ENCODE measurements at places on chromosomes 13 and 19. TPM values are rescaled to one million over a fixed set of nuclear protein-coding genes. Genes with fewer than 3 reads are reported as not detected.

DNA sequence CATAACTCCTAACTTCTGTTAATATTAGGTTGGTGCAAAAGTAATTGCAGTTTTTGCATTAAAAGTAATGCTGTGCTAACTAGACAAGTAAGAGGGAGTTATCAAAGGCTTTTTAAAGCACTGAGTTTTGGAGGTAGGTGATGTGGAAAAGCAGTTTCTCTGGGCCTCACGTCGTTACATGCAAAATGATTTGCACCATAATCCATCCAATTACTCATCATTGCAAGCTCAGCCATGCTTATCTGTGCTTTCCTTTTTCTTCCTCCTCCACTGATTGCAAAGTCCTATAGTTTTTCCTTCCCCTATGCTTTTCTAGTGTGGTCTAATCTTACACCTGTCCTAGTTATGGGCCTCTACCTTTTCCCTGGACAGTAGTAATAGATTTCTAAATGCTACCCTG lies 35.4 kb upstream of the INTS6 start:
- no peak for DNase-seq

Gene LILRA1
- not detected for total RNA-seq

- no peak for DNase-seq
These were observed 10.4 kb downstream of the SAMD4B start for GRCh38 chr19:39352381-39353255.

DNA sequence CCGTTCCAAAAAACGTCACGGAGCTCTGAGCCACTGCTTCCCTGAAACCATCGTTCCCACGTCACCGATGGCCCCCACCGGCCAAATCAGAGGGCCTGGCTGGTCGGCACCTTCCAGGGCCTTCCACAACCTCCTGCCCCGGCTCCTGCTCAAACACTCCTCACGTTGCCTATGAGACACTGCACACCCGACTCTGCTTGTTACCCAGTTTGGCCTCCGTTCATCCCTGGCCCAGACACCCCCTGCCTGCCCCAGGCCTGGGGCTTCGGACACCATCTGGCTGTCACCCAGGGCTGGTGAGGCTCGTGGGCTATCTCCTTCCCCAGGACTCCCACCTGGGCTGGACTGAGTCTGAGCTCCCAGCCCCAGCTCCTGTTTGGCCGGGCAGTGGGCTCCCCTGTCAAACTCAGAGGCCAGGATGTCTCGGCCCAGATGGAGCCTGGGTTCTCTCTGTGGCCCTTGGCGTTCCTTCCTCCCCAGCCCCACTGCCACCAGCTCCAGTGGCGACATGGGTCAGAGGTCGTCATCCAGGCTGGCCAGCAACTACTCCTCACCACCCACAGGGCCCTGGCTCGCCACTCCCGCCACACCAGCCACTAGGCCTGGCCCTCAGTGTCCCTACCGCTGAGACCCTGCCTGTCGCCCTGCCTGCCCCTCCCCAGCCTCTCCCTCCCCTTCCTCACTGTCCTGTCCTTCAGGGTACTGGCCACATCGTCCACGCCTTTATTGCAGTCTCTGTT lies 17.7 kb downstream of the CERS1 start:
- DNase-seq, result no peak

- no peak for DNase-seq
These were observed 23.3 kb downstream of the SAMD4B start for GRCh38 chr19:39365531-39365930.

- DNase-seq, result no peak
These were observed 1.3 kb downstream of the UBL3 start for GRCh38 chr13:29849071-29849631.

DNA sequence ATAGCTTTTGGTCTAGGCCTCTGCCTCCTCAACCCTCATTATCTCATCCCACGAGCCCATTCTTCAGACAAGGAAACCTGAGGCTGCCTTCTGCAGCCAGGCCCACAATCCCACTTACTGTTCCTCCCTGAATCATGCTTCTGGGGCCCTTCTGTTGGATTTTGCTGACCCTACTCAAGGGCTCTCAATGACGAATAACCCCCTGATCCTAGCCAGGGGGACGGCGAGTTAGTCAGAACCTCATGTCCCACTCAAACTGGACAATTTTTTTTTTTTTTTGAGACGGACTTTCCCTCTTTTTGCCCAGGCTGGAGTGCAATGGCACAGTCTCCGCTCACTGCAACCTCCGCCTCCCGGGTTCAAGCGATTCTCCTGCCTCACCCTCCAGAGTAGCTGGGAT lies 2.0 kb downstream of the CGB3 start:
- DNase-seq, result no peak

- DNase-seq, result no peak
These were observed 34.9 kb upstream of the POMP start for GRCh38 chr13:28623782-28624706.

DNA sequence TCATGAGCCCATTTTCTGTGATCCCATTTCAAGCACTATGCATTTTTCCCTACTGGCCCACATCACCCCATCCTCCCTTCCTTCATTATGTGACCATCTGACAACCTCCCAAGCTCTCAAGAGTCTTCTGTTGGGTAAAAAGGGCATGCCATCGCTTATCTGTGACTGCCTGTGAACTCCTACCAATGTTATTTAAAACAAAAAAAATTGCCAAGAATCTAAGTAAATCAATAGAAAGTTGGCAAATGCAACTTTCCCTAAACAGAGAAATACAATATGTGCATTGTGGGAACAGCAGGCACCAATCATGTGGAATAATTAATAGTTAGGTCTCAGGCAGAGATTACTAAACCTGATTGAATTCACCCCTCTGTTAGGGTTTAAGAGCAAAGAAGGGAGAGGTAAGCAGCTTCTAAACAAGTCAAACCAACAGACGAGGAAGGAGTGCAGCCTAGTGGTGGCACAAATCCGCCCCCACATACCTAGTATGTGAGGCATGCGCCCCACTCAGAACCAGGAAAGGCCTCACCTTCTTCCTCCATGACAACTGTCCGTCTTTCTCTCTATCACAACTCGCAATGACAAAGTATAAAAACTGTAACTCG lies 29.8 kb downstream of the DZIP1 start:
- DNase-seq, result no peak

DNA sequence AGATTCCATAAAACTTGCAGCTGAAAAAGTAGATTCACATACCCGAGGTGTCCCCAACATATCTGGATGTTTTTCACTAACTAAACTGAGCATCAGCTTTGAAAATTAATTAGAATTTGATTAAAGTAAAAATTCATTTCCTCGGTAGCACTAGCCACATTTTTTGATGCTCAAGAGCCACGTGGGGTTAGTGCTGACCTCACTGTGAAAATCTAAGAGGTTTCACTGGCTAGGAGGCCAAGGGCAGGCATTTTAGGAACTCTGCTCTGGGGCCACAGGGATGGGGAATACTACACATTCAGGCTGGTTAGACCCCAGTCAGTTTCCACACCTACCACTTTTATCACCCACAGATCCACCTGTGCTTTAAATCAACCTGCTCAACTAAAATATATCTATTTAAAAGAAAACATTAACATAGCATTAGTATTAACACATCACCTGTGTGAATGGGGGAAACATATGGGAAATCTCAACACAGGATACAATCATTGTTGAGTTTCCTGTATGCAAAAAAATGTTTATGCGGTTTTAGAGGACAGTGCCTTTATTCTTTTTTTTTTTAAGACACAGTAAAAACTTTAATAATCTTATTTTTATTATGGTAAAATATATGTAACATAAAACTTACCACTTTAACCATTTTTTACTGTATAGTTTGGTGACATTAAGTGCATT lies 45.5 kb downstream of the BRD4 start:
- DNase-seq, result no peak

DNA sequence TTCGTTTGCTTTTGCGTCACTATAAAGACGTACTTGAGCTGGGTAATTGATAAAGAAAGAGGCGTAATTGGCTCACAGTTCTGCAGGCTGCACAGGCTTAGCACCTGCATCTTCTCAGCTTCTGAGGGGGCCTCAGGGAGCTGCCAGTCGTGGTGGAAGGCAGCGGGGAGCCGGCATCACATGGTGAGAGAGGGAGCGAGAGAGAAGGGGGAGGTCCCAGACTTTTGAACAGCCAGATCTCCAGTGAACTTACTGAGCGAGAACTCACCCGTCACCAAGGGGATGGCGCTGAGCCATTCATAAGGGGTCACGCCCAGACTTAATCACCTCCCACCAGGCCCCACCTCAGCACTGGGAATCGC lies 58.7 kb upstream of the F7 start:
- no peak for DNase-seq

Measured in activated T-helper 1 cell treated with anti-CD3 and anti-CD28 coated beads, Interleukin-12 subunit alpha, Interleukin-12 subunit beta, Interleukin-2, Interleukin-4 antibody, amounts not matched to agents 30 ng/mL and 10 ng/mL and 1 ng/mL, durations not matched to agents 14 hours and 24 hours and 36 hours (primary cell).